Non-pigmented ciliary epithelial cell (primary cell): ENCODE measurements at places on chromosomes 13 and 19.

DNA sequence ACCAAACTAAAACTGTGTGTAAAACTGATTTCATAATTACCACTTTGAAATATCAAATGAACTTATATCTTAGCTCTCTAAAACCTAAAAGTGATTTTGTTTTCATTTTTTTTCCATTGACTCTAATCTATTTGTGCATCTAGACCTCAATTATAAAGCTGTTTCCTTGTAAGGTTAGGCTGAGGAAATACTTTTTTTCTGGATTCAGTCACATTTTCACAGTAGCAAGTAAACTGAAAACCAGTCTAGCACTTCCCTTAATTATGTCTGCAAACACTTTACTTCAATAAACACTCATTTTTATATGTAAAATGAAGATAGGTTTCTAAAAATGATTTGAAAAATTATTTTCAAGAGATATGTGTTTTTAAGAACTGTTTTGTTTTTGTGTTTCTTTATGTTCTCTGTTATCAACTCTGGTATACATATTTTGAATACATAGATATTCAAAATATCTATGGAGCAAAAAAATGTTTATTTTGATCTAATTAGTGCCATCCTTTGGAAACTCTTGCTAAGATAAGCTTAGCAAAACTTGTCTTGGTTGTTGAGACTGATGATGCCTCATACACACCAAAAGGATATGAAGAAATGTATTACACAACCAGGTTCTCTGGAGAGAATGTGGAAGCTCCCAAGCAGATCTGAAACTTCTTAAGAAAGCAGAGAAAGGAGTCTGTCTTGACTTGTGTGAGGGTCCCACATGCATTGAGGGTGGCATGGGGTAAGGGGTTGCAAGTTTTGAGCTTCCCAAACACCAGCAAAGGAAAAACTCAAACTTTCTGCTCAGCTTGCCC, 1887.4 kb downstream of the PCDH9 start:
- no peak for DNase-seq

GRCh38 chr19:45498411-45499195, at the start of gene PPM1N:
Gene PPM1N, plus strand, starts transcription at chr19:45498443. Its CDS starts 30 bp downstream, at chr19:45498473.
- DNase-seq: no peak

GRCh38 chr19:41083516-41083915, 4.7 kb upstream of the CYP2A13 start:
- no peak for DNase-seq

GRCh38 chr13:91196958-91197357, 150.5 kb upstream of the MIR17HG start:
- no peak for DNase-seq

- no peak for DNase-seq
Observed at GRCh38 chr13:36337938-36338641, 8.1 kb downstream of the SPART start.

DNA sequence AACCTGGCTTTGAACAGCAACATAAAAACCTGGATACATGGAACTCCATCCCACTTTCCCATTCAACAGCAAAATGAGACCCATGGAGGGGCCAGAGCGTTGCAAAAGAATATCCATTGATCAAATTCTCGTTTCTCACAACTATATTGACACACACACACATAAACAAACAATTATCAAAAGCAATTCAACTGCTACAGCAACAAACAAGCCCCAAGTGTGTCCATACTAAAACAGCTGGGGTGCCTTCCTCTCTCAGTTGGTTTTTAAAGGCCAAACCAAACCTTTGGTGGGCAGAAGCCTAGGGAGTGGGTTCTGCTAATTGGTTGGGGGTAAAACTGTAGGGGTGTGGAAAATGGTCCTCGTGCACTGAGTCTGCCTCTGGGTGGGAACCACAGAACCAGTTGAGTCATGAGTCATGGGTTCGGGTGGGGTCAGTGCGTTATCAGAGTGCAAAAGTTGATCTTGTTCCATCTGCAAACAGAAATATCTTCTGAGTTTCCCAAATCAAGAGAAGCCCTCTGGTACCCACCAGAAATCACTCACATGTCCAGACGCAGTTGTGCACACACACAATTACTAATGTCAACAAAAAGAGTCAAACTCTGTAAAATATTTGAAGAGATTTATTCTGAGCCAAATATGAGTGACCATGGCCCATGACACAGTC, 18.5 kb downstream of the GPR42 start:
- no peak for DNase-seq

GRCh38 chr19:17836530-17836929, 11.3 kb downstream of the JAK3 start:
- DNase-seq: no peak

DNA sequence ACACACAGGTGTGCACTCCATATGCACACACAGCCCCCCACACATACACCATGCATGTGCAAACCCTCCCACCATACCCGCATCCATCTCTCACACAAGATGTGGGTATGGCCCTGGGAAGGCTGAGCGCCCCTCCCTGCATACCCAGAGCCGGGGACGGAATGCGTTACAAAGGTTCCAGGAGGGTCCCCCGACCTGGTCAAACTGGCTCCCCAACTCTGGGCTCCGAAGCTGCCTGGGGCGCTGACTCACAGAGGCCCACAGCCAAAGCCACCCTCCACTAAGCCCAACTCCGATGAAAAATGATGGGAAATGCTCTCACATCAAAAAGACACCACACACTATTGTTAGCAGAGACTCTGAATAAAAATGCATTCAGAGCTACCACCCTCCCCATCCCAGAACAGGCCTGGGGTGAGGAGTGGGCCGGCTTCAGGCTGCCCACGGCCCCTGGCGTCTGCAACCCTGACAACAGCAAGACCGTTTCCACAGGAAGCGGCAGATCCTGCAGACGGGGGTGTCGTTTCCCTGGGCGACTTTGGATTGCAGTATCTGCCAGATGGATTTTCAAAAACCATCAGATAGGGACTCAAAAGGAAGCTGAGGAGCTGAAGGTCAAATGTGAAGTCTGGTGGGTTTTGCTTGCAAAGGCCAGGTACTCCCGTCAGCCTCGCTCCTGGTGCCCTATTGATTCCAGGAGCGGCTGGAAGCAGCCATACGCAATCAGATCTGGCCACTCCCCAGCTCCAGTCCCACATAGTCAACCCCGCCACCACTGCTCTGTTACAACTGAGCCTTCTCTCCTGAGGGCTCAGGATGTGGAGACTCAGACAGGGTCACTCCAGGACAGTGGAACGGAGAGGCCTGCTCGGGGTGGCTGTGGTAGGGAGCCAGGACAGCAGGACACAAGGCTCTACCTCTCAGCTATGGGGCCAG, 14.3 kb downstream of the PEPD start:
- no peak for DNase-seq

DNA sequence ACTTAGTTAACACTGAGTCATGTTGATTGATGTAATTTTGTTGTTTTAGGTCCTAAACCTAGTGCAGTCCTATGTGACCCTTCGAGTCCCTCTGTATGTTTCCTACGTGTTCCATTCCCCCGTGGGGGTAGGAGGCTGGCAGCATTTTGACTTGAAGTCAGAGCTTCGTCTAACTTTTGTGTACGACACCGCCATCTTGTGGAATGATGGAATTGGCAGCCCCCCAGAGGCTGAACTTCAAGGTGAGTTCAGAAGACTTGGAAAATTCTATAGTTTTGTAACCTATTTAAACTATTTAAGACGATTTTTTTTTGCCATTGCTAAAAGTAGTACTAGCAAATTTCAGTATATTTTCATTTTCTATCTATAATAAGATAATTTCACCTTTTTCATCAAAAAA, 117.9 kb downstream of the STOML3 start:
- no peak for DNase-seq

DNA sequence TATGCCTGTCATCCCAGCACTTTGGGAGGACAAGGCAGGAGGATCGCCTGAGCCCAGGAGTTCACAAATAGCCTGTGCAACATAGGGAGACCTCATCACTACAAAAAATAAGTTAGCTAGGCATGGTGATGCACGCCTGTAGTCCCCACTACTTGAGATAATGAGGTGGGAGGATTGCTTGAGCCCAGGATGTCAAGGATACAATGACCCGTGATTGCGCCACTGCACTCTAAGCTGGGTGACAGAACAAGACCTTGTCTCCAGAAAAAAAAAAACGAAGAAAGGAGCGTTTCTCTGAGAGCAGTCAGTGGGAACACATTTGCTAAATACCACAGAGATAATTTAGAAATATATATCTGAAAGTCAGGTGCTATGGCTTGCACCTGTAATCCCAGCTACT, 11.9 kb downstream of the CDADC1 start:
- no peak for DNase-seq

- no peak for DNase-seq
Observed at GRCh38 chr19:45542234-45542668, 35.0 kb downstream of the VASP start.

GRCh38 chr13:46598140-46598819, 45.3 kb downstream of the LRCH1 start:
- no peak for DNase-seq

DNA sequence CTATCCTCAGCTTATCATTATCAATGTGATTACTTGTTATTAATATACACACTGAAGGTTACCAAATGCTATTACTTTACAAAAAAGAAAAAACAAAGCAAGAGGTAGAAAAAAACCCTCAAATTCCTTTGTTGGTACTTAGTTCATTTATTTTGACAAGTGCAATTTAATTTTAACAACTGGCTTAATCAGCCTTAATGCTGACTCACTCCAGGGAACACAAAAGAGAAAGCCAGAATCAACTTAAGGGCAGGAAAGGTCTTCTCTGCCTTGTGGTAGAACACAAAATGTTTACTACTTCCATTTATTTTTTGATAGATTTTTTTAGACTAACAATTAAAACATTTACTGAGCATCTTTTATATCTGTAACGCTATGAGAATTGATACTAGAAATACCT, 417.1 kb downstream of the PCDH17 start:
- DNase-seq: no peak

GRCh38 chr13:66468656-66469055, 761.5 kb downstream of the PCDH9 start:
- DNase-seq: no peak

GRCh38 chr19:18203863-18204393, at the start of gene RAB3A:
Gene RAB3A, minus strand, starts transcription at chr19:18204042. Its CDS starts 1,302 bp downstream, at chr19:18202740.
- peak; percentile 100 for DNase-seq

- DNase-seq: no peak
Observed at GRCh38 chr13:33174491-33174890, 111.1 kb downstream of the STARD13 start.

DNA sequence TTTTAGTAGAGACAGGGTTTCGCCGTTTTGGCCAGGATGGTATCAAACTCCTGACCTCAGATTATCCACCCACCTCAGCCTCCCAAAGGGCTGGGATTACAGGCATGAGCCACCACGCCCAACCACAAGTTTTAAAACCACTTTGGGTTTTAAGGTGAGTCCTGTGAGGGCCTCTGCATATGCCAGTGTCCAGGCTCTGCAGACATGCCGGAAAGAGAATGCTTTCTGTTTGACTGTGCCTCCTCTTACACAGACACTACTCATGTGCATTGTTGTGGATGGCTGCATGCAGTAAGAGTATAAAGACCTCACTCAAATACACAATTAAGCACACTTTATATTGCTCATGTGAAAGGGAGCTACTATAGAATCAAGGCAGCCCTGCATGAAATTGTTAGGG, 20.8 kb upstream of the SLC25A30 start:
- no peak for DNase-seq

GRCh38 chr13:57629391-57629804, 2.1 kb upstream of the PCDH17 start:
- no peak for DNase-seq

GRCh38 chr19:55345101-55345817, 5.6 kb downstream of the KMT5C start:
- DNase-seq: no peak

DNA sequence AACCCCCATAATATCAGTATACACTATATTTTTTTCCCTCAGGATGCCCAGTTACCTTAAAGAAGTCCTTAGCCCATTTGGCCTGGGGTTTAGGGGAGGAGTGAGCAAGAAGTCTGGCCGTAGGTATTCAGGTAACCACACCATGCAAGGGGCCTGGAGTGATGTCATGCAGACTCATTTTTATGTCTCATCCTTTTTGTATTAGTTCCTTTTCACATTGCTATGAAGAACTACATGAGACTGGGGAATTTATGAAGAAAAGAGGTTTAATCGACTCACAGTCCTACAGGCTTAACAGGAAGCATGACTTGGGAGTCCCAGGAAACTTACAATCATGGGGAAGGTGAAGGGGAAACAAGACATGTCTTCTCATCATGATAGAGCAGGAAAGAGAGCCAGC, 12.2 kb downstream of the TPP2 start:
- no peak for DNase-seq

DNA sequence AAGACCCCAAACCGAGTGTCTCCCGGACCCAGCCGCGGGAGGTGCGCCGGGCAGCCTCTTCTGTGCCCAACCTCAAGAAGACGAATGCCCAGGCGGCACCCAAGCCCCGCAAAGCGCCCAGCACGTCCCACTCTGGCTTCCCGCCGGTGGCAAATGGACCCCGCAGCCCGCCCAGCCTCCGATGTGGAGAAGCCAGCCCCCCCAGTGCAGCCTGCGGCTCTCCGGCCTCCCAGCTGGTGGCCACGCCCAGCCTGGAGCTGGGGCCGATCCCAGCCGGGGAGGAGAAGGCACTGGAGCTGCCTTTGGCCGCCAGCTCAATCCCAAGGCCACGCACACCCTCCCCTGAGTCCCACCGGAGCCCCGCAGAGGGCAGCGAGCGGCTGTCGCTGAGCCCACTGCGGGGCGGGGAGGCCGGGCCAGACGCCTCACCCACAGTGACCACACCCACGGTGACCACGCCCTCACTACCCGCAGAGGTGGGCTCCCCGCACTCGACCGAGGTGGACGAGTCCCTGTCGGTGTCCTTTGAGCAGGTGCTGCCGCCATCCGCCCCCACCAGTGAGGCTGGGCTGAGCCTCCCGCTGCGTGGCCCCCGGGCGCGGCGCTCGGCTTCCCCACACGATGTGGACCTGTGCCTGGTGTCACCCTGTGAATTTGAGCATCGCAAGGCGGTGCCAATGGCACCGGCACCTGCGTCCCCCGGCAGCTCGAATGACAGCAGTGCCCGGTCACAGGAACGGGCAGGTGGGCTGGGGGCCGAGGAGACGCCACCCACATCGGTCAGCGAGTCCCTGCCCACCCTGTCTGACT, 7.9 kb downstream of the MAP1S start:
- DNase-seq: no peak

DNA sequence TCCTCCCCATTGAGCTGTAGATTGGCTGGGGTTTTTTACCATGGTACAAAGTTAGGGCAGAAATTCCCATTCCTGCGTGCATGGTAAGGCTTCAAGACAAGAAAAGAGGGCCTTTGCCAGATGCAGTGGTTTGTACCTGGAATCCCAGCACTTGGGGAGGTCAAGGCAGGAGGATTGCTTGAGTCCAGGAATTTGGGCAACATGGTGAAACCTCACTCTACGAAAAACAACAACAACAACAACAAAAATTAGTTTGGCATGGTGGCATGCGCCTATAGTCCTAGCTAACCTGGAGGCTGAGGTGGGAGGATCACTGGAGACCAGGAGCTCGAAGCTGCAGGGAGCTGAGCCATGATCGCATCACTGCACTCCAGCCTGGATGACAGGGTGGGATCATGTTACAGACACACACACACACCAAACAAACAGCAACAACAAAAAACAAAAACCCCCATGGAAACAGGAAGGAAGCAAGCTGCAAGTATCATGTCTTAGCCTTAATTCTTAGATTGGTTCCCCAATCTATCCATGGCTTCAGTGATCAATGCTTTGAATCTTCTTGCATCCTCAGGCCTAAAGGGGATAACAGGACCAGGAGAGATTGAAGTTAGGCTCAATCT, 5.5 kb upstream of the WTIP start:
- DNase-seq: no peak
